GM12878 (cell line): ENCODE measurements at places on chromosomes 5 and 9.
A peak's percentile ranks its signal among the peaks of the same experiment; 100 is the strongest.

DNA sequence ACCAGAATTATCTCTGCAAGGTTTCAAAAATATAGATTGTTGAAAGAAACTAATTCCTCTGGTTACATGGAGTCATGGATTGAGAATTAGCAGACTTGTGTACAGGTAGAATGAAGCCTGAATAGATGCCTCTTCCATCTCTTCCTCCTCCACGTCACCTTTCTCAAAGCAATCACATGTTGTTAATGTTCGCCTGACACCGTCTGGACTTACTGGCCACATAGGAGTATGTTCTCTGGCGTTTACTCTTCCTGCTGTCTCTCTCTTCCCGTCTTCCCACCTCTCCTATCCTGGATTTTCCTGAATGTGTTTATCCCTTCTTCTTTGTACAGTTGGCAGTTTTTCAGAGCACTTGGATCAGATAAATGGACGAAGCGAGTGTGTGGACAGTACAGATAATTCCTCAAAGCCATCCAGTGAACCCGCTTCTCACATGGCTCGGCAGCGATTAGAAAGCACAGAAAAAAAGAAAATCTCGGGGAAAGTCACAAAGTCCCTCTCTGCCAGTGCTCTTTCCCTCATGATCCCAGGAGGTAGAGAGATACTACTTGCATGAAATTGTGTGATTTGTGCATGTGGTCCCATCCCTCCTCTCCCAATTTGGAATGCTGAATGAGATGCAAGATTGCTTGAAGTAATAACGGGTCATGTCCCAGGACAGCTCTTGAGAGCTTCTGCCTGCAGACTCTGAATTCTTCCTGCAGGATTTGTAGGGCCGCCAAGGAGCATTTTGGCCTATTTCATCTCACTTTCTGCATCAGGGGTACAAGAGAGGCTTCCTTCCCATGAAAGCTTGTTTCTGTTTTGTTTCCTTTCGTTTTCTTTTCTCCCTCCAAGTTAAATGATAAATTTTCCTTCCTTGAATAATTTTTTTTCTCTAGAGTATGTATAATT, 47.3 kb downstream of the CD180 start:
- DNase-seq, result no peak

DNA sequence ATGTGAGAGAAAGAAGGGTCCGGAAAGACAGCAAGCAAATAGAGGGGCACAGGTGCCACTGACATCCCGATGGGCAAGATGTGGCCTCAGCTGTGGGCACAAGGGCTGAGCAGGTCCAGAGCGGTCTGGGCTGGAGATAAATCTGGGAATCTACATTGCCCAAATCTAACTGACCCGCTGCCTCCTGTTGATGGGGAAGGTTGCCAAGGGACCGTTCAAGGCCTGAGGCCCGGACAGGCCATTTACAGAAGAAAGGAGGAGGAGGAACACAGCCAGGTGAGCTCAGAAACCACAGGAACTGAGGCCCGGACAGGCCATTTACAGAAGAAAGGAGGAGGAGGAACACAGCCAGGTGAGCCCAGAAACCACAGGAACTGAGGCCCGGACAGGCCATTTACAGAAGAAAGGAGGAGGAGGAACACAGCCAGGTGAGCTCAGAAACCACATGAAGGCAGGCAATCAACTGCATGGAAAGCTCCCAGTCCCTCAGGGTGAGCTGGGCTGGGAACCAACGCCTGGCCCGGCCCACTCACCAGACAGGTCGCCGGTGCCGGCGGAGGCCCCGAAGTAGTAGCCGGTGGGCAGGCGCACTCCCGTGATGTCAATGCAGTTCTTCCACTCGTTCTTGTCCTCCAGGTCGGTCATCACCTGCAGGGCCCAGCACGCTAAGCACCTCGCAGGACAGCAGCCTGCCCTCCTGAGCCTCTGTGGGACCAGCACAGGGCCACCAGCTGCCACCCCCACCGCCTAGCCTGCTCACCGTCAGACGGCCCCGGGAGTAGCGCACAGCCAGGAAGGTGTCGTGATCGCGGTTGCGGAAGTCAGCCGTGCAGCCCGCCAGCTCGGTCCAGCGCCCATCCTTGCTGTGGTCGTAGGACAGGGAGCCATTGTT, 14.6 kb downstream of the LMAN2 start:
- DNase-seq, result no peak

GRCh38 chr5:175336781-175337180, 107.2 kb downstream of the DRD1 start:
- DNase-seq, result no peak

GRCh38 chr5:119928974-119929373, 299.6 kb downstream of the FAM170A start:
- DNase-seq, result no peak

DNA sequence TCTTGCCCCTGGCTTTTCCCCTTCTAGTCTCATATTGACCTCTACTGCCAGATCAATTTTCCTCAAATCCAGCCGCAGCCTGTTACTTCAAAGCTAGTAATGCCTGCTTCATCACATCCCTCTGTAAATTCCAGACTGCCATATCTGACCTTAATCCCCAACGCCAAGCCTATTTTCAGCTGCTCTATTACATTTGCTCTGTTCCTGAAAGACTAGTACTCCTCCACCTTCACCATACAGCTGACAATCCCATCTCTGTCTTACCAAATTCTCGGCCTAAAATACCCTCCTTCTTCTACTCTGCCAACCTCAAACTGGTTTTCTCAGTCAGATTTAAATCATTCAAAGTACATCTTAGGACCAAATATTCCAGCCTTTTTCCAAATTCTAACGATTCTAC, 420.2 kb downstream of the RAB3C start:
- no peak for DNase-seq

- DNase-seq, result no peak
Observed at GRCh38 chr5:180982008-180982741, 6.5 kb upstream of the BTNL3 start.

- no peak for DNase-seq
Observed at GRCh38 chr5:64671678-64672077, 18.6 kb upstream of the SHISAL2B start.

DNA sequence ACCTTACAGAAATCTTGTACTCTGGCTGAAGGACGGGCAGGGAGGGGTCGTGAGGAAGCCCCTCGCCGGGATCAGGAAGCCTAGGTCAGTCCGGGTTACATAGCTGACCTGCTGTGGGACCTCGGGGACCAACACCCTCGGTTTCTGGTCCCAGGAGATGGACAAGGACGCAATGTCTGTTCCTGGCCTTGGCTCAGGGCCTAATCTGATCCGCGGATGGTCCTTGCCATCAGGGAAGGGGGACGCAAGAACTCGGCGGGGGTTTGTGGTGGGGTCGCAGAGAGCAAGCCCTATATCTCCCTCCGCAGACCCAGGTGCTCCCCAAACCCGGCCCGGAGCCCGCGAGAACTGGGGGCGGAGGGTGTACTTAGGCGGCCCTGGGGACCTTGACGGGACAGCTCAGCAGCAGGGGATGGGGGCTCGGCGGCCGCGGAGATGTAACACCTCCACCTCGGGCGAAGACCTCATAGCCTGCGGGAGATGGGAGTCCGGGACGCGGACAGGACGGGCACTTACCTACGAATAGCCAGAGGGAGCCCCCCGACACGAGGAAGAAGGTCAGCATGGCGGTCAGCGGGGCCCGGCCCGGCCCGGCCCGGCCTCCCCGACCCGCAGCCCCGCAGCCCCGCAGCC, 353 bp downstream of the ACSL6 start:
- DNase-seq, result no peak

DNA sequence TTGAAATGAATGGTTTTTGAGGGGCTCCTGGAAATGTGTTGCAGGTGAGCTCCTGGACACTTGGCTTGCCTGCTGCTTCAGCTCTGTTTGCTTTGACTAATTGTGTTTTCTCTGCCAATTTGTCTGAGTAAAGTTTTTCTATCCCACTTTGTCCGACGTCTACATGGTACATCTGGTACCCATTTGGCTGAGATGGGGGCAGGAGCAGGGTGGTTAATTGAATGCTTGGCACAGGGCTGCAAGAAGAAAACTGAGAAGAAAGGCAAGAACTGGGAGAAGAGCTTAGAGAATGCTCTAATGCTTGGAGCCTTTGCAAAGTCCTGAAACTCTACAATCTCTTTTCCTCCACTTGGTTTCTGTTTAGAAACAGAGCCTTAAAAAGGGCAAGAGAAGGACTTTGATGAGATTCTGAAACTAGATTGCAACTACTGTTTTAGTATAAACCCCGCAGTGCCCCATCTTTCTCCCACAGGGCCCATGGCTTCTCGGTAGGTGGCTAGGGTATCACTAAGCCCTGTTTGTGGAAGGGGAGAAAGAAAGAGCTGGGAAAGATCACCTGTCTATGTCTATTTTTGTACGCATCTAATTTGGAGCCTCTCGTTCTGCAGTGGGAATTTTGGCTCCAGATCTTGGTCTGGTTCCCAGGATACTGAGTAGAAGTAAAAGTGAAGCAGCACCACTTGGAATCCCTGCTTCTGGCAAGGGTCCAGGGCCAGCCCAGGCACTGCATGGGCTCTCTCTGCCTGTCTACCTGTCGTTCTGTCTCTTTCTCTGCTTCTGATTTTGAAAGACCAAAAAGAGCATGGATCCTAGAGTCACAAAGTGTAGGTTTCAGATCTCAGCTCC, 214.4 kb downstream of the SEMA6A start:
- DNase-seq, result no peak

DNA sequence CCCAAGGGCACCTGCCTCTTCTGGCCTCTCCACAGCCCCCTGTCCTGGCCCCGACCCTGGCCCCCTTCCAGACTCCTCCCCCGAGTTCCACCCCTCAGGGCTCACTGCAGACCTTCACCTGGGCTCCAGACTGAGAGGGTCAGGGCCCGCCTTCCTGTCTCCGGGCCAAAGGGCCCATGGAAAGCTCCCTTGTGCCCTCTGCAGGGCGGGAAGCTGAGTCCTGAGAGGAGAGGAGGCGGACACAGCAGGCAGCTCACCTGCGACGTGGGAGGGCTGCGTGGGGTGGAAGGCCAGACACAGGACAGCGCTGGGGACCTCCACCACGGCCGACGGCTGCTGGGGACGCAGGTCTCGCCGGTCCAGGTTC, 20.6 kb downstream of the DYNC2I2 start:
- no peak for DNase-seq

GRCh38 chr9:12838546-12838945, 63.7 kb downstream of the LURAP1L start:
- DNase-seq, result no peak

DNA sequence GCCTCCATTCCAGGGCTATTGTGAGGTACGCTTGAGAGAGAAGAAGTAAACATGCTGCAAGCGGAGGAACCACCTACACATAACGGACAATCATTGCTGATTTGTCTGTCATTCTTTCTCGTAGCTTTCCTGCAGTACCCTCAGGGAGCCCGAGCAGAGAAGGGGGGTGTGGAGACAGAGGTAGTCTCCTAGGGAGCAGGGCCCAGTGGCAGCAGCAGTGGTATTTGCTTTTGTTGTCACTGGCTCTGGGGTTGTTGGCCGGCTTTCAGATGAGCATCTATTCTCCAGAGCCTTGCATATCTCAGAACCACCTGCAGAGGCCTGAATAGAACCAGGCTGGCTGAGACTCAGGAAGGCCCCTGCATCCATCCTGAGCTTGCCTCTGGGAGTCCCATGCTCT, 19.9 kb downstream of the ENHO start:
- DNase-seq, result no peak

DNA sequence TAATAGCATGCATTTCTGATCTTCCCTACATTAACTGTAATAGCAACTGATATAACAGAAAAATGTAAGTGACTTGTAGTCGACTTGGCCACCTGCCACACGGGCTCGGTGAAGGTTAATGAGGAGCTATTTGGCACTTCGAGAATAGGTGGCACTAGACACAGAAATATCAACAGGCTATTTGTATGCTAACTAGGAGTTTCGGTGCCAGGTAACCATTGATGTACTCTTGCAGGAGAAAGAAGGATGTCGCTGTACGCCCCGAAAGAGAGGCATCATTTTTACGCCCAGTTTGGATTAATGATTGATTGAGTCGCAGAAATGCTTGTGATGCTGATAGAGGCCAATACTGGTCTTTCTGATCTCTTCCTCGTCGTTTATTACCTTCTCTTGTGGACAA, 516 bp upstream of the DMRT2 start:
- DNase-seq, result no peak

DNA sequence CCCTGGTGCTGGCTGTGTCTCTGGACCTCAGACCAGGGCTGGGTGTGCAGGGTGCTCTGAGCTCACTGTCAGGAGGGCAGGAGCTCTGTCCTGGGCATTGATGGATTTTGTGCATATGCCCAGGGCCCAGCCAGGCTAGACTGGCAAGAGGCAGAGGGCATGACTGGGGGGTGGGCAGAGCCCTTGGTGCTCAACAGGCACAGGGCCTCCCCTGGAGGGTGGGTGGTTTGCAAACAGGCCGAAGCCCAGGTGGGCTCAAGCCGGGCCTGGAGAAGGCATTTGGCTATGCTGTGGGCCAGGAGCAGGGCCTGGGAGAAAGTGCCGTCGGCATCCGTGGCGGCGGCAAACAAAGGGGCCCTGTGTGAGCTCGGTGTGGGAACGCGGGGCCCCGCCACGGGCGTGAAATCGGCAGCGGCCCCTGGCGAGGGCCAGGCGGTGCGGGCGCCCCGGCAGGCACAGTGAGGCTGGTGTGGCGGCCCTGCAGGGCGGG, 1.9 kb upstream of the NRARP start:
- DNase-seq, result no peak

DNA sequence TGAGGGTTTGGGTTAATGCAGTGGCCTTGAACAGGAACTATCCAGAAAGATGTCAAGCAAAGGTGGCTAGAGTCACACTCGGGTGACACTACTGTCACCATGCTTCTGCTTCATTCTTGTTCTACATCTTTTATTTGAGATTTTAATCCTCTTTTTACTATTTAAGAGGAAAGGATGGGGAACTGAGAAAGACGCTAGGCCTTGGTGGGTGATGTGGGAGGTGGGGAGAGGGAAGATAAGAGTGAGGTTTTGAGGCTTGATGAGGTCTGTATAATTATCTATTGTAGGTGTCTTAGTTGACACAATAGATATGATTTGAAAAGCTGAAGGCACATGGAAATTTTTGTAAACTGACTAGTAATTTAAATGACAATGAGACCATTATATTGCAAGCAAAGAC, 3.5 kb upstream of the BASP1 start:
- no peak for DNase-seq

DNA sequence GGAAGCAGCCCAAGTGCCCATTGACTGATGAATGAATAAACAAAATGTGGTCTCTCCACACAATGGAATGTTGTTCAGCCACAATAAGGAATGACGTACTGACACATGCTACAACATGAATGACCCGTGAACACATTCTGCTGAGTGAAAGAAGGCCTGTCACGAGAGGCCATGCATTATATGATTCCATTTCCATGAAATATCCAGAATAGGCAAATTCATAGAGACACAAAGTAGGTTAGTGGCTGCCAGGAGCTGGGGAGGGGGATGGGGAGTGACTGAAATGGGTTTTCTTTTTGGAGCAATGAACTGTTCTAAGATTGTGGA, 41.4 kb downstream of the BICD2 start:
- no peak for DNase-seq

GRCh38 chr5:148856424-148856823, 30.0 kb downstream of the ADRB2 start:
- no peak for DNase-seq

DNA sequence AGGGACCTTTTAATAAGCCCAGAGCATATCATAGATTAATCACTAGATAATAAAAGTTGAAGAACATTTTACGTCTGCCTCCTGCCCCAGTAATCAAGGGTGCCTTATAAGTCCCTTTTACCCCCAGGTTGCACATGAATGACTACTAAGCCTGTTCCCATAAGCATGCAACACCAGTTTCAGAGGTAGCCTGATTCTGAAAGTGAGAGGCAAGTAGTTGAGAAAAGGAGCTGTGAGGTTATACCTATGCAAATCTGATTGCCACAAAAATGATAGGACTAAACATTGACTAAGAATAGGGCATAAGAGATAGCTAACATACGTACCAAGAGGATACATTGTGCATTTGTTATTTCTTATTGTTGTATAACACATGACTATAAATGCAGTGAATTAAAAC, 681.9 kb downstream of the ISL1 start:
- DNase-seq, result no peak

- peak; percentile 81 for DNase-seq
Observed at GRCh38 chr5:123448017-123448617, 24.9 kb upstream of the CEP120 start.
